ENCODE measurements at places on chromosomes 7 and 10.

DNA sequence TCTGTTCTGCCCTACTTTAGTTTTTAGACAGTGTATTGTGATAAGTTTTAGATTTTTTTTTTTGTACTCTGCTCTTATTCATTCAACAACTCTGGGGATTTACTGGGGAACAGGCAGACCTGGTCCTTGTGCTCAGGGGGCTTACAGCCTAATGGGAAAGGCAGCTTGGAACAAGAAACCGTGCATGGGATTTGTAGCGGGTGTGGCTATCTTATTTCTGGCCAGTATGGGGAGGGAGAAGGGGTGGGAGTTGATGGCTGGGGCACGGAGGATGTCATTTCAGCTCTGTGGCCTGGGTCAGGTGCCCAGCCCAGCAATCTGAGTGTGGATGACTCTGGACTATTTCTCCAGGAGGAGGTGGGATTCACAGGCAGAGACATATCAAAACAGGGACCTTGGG lies 47.0 kb downstream of the GRK5 start:
- DNase-seq = no peak

GRCh38 chr10:241966-242643 lies 106.8 kb downstream of the ZMYND11 start:
- DNase-seq = no peak

- DNase-seq = no peak
These were observed 8.5 kb upstream of the CSTF2T start for GRCh38 chr10:51707821-51708424.

DNA sequence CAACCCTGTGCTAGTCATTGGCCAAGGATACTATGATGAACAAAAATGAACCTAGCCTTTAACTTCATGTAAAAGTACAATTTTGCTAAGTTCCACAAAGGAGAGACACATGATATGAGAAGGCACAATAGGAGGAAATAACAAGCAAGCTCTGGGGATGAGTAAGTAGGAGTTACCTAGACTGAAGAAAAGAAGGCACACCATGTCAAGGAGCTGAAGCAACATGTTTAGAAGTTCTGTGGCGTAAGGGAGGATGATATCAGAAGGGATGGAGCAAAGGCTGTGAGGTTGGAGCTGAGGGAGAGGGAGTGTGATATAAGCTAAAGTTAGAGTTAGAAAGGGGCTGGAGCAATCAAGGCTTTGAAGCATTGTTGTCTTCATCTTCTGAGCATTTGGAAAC lies 25.6 kb downstream of the KIFBP start:
- no peak for DNase-seq

DNA sequence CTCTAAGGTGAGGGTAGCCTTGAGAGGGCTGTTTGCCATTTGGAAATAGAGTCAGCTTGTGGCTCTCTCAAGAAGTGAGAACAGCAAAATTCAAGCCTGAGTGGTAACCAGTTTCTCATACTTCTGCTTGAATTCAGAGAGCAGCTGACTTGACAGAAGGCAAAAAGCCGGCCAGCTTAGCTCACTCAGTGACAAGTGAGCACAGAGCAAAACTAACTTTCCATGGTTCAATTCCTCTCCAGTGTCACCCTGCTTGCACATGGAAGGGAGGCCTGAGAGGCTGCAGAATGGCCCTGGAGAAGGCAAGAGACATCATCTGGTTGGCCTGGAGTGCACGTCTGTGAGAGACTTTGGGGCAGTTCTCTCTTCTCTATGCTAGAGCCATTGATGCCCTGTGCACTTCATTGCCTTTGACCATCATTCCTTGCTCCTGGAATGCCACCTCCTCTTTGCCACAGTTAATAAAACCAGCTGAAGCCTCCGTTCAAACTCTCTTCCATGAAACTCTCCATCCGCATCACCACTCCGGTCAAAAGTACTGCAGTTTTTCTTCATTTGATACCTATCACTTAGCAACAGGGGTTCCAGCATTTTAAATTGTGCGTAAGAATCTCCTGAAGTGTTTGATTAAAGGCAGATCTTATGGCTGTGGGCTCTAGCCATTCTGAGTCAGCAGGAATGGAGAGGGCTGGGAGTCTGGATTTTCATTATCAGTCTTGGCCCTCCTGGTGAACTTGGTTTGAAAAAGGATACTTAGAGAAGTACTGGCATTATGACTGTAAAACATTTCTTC lies 69.8 kb upstream of the PIK3CG start:
- no peak for DNase-seq

GRCh38 chr10:15541376-15541775 lies 170.3 kb upstream of the FAM171A1 start:
- no peak for DNase-seq
